ENCODE measurements at places on chromosomes 3 and 15.

DNA sequence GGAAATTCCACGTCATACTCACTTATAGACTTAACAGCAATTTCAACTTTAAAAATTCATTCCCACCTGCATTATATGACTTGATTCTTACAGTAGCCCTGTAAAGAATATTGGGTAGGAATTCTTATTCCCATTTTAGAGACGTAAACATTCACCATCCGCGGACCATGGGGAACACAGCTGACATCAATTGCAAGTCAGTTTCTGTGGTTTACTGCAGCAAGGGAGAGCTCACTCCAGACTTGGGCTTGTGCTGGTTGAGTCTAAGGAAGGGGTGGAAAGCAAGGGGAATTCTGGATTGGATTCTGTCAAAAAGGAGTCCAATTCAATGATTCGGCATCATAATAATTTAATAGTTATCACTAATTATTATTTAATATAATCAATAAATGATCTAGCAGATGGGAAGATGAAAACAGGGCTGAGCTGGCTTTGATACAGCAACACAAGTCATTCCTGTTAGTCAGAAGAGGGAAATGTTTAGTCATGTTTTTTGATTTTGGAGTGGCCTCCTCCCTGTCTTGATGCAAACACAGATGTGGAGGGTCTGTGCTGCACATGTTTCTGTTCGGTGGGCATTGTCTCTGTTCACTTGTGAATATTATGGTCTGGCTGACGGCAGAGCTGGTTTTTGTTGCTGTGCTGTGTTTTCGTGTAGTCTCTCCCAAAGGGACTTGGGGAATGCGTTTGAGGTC, 9.7 kb downstream of the LIPC start:
- no peak for DNase-seq

- DNase-seq: no peak
Measured at GRCh38 chr15:69275933-69276560, 22.7 kb upstream of the PAQR5 start.

GRCh38 chr15:84762840-84763572, 14.6 kb downstream of the ZNF592 start:
- no peak for DNase-seq

- DNase-seq: no peak
Measured at GRCh38 chr3:71984843-71985613, 200.1 kb upstream of the PROK2 start.

DNA sequence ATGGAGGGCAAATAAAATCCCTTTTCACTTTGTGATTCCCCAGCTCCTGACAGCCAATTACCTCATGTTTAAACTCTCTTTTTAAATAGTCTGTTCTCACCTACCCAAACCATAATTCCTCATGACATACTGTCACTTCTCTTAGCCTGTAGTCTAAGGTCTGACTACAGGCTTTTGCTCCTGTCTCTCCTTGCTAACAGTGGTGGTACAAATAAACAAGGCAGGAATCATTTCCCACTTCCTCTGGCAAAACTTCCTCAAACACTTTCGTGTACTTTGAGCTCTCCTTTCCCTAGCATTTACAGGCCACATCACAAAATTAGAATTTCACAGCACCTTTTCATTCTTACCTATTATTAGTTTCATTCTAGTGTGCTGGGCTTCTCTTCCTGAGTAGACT, 51.8 kb downstream of the ATP8B4 start:
- no peak for DNase-seq

DNA sequence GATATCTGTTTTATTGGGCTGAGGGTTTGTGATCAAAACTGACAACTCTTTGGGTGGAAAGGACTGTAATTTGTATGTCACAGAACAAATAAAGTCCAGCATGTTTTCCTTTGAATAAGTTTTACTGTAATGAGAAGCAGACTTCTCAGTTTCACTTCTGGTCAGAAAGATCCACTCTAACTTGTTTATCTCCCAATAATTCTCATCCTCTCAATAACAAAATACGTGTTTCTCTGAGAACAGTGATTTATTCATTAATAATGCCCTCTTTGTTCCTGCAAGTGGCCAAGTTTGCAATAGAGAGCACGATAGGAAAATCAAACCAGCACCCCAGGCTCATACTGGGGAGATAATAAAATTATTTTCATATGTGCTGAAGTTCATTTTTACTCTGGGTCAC, 190.6 kb downstream of the CNTN3 start:
- DNase-seq: no peak

DNA sequence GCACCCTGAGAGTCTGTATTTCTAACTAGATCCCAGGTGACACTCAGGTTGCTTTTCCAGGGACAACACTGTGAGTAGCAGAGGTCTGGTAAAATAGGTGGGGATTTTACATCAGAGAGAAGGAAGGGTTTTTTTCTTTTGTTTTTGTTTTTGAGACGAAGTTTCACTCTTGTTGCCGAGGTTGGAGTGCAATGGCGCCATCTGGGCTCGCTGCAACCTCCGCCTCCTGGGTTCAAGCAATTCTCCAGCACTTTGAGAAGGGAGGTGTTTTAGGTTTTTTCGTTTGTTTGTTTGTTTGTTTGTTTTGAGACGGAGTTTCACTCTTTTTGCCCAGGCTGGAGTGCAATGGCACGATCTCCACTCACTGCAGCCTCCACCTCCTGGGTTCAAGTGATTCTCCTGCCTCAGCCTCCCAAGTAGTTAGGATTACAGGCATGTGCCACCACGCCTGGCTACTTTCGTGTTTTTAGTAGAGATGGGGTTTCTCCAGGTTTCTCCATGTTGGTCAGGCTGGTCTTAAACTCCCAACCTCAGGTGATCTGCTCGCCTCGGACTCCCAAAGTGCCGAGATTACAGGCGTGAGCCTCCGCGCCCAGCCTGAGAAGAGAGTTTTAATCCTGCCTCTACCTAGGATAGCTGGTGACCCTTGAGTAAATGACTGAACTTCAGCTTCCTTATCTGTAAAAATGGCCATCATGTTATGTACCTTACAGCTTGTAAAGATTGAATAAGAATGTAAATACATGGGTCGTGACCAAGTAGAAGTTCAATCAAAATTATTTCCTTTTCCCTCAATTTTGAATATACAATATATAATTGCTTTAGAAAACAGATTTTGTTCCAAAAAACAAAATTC, 95.9 kb upstream of the FNDC3B start:
- no peak for DNase-seq

- DNase-seq: no peak
Measured at GRCh38 chr3:156170571-156170970, 50.2 kb downstream of the KCNAB1 start.

- DNase-seq: no peak
Measured at GRCh38 chr3:54951405-54951804, 23.5 kb upstream of the LRTM1 start.

DNA sequence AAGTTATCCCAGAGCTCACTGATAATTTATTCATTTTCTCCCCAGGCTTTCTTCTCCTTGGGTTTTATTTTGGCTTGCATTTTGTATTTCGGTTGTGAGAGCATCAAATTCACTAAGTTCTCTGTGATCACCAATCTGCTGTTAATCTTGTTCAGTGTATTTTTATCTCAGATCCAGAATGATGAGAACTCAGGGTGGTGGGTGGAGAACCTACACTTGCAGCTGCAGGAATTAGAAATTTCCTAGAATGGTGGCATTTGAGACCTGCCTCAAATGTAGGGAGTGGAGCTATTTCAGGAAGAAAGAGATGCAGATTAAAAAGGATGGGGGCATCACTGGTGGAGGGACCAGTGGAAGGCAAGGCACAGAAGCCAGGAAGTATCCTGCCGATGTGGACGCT, 129.6 kb downstream of the OPA1 start:
- no peak for DNase-seq

DNA sequence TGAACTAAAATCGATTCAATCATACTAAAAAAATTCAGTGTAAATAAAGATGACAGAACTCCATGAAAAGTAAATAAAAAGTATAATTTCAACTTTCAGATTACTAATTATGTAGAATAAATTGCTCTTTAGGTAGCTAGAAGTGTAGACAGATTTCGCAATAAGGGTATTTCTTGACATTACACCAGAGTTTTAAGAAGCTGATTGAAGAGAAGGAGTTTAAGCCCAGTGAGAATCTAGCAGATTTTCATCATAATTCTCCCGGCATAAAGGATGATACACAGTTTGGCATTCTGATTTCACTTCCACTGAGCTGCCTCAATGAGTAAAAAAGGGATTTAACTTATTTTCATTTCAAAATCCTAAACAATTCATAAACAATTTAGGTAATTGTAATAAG, 259.2 kb downstream of the NEK10 start:
- DNase-seq: no peak

DNA sequence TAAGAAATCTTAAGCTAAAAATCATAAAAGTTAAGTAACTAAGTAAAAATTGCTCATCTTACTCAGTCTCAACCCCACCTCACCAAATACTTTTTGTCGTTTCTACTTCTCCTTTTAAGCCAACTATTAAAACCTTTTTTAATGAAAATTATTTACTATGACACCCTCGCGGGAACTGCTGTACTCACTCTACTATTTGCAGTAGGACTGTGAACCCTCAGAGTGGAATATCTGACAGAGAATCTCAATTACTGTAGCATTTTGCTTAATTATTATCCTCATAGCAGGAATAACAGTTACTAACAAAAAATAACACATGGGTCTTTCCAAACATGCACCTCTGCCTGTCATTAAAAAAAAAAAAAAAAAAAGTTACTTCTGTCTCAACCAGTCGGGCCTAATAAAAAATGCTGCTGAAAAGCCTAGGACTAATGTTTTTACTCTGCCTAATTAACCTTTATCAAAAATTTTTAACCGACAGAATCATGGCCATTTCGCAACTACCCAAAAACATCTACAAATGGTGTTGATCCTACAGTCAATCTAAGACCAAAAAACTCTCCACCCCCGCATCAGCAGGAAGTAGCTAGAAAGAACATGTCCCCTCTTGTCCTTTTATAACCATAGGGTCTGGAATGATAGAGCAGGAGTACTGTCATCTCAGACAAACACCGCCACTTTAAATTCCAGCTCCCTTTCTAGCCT, 10.2 kb downstream of the ALDH1L1 start:
- DNase-seq: no peak

GRCh38 chr15:70435872-70436271, 327.5 kb downstream of the UACA start:
- no peak for DNase-seq

- no peak for DNase-seq
Measured at GRCh38 chr3:58062472-58062871, 54.2 kb downstream of the FLNB start.

- DNase-seq: no peak
Measured at GRCh38 chr15:93196135-93196670, 107.2 kb upstream of the RGMA start.

GRCh38 chr3:126677862-126678503, 23.1 kb upstream of the TXNRD3 start:
- no peak for DNase-seq

DNA sequence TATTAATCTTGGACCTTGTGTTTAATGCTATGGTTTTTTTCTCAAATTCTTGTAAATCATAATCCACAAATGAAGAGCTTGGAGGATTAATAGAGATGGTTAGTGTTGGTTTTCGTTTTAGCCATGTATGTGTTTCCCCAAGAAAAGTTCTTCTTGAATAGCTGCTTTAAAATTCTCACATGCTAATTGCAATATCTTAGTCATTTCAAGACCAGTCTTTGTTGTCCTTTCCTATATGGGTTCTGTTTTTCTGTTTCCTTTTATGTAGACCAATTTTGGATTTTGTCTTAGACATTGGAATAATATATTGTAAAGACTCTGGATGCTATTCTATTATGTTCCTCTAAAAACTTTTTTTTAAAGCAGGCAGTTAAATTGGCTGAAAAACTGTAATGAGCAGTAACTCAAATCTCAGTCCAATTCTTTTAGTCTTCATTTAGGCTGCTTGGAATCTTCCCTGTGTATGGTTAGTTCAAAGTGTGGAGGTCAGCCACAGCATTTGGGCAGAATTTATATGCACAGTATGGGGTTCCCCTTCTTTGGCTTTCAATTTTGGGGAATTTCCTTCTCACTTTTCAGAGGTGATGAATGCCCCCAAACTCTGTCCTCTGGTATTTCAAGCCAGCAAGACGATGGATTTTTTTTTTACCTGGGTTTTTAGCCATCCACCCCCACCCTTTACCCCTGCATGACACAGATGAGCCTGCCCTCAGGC, 39.1 kb upstream of the DNAJC13 start:
- no peak for DNase-seq

- DNase-seq: no peak
Measured at GRCh38 chr15:77857419-77857818, 220.1 kb downstream of the TBC1D2B start.

DNA sequence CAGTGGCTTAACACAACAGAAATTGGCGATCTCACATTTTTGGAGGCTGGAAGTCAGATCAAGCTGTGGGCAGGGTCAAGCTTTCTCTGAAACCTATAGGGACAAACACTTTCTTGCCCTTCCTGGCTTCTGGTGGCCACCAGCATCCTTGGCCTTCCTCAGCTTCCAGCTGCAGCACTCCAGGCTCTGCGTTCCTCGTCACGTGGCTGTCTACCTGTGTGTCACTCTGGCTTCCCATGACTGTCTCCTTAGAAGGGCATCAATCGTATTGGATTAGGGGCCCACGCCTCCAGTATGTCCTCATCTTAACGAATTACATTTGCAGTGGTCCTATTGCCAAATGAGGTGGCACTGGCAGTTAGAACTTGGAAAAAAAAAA, 25.8 kb downstream of the DNASE1L3 start:
- no peak for DNase-seq

DNA sequence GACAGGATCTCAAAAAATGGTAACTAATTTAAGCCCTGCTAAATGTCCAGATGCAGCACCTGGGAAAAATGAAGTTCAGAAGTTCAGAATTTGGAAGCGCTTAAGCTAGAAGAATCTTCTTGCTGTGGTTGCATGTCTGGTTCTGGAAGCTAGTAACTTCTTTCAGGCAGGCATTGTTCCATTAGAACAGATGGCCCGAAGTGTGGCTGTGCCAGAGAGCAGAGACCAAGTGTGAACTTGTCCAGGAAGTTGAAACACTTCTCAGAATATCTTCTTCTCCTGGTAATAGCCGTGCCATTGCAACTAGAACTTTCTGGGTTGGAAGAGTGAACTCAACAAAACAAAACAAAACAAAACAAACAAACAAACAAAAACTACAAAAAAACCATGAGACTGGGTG, 80.0 kb downstream of the MITF start:
- DNase-seq: no peak

GRCh38 chr3:154829929-154830328, 250.2 kb upstream of the MME start:
- DNase-seq: no peak

- DNase-seq: no peak
Measured at GRCh38 chr3:44222337-44222736, 19.3 kb upstream of the TOPAZ1 start.

DNA sequence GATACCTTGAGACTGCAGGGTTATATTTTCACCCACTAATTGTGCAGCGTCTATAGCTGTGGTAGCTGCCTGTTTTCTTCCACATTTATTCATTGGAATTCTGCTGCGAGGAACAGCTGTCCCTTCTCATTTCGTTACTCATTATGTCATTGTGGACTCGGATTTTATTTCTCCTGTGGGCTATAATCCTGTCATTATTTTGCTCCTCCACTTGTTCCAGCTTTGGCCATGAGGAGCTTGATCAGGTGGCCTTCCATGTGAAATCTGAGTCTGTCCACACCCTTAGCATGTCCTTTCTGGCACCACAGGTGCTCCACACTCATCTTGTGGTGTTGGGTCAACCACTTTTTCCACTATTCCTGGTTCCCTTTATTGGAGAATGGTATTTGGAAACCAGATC, 14.8 kb downstream of the LYSMD4 start:
- no peak for DNase-seq

Data from stimulated activated naive CD4-positive, alpha-beta T cell treated with Interleukin-2 at 50 U/mL for 16 hours (primary cell).